Vagina (tissue), 2 donors: ENCODE measurements at places on chromosomes 16 and 17.

DNA sequence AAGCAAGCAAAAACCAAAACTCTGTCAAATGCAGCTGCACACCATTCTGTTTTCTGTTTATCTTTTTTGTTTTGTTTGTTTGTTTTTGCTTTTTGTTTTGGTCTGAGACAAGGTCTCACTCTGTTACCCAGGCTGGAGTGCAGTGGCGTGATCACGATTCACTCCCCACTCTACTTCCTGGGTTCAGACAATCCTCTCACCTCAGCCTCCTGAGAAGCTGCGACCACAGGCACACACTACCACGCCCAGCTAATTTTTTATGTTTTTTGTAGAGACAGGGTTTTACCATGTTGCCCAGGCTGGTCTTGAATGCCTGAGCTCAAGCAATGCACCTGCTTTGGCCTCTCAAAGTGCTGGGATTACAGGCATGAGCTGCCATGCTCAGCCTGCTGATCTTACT is 19.3 kb upstream of the SLFN13 start:
- H3K4me1 ChIP-seq = no peaks in the 10 kb centered on the region
- no peak overlapping the region for H3K27ac ChIP-seq
- H3K27me3 ChIP-seq = no peaks in the 10 kb centered on the region
- no peak for DNase-seq
- no peaks in the 10 kb centered on the region for H3K36me3 ChIP-seq
- H3K4me3 ChIP-seq = no peak overlapping the region

DNA sequence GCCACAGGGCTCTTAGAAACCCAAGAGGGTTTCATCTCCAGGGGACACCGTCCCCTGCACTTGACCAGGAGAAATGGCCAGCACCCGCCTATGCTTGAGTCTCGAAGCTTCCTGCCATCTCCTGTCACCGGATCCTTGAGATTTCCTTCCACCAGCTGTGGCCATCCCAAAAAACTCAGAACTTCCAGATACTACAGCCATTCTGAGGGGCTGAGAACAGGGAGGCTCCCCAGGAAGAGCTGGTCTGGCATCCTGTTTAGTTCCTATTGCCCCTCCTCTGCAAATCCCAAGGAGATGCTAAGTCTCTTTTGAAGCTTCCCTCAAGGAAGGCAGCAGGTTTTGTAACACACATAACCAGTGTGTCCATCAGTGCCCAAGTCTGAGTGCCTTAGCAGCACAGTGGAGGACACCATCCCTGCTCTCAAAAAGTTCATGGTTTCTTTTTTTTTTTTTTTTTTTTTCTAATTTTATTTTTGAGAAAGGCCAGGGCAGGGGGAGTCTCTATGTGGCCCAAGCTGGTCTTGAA is 2.0 kb downstream of the UBALD2 start:
- no peaks in the 10 kb centered on the region for H3K27me3 ChIP-seq
- DNase-seq = no peak
- H3K4me1 ChIP-seq = peaks cover 76% of the 10 kb centered on the region
- no peak overlapping the region for H3K4me3 ChIP-seq

GRCh38 chr17:17952691-17953090 is 19.5 kb downstream of the TOM1L2 start:
- DNase-seq = no peak
- H3K36me3 ChIP-seq = peaks cover 8% of the 10 kb centered on the region
- no peaks in the 10 kb centered on the region for H3K27me3 ChIP-seq
- H3K4me1 ChIP-seq = peaks cover 58% of the 10 kb centered on the region
- H3K4me3 ChIP-seq = no peak overlapping the region
- no peak overlapping the region for H3K27ac ChIP-seq

- H3K36me3 ChIP-seq = no peaks in the 10 kb centered on the region
- no peak overlapping the region for H3K4me3 ChIP-seq
- DNase-seq = no peak
- H3K4me1 ChIP-seq = peaks cover 38% of the 10 kb centered on the region
- no peak overlapping the region for H3K27ac ChIP-seq
Observed at GRCh38 chr17:75380315-75380714, 25.2 kb downstream of the GRB2 start.

DNA sequence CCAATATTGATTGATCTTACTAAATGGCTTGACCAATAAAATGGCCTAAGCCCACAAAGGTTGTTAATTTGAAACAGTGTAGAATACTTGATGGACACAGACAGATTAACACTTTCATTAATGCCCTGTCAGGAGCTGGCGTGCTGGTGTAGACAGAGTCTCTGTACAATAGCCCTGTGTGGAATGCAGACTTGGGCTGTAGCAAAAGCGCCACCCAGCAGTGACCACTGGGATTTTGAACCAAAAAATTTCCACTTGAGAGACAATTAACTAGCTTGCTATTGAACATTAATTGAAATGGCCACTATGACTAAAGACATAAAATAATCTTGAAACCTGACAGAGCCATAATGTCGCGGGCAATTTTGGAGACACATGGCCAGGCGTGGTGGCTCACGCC is 19.7 kb upstream of the GUCY2D start:
- H3K27me3 ChIP-seq = no peaks in the 10 kb centered on the region
- no peak overlapping the region for H3K27ac ChIP-seq
- H3K4me1 ChIP-seq = no peaks in the 10 kb centered on the region
- H3K4me3 ChIP-seq = no peak overlapping the region
- H3K36me3 ChIP-seq = no peaks in the 10 kb centered on the region
- DNase-seq = no peak

GRCh38 chr17:57342963-57343589 is 86.8 kb downstream of the MSI2 start:
- H3K4me3 ChIP-seq = no peak overlapping the region
- no peaks in the 10 kb centered on the region for H3K4me1 ChIP-seq
- no peaks in the 10 kb centered on the region for H3K27me3 ChIP-seq
- H3K27ac ChIP-seq = no peak overlapping the region
- no peaks in the 10 kb centered on the region for H3K36me3 ChIP-seq

GRCh38 chr17:42608305-42609181 is 631 bp downstream of the RETREG3 start:
- H3K36me3 ChIP-seq = peaks cover 16% of the 10 kb centered on the region
- H3K27me3 ChIP-seq = no peaks in the 10 kb centered on the region
- DNase-seq = no peak
- peak overlapping the region; percentile 77 for H3K4me3 ChIP-seq
- H3K27ac ChIP-seq = peak overlapping the region; percentile 96

DNA sequence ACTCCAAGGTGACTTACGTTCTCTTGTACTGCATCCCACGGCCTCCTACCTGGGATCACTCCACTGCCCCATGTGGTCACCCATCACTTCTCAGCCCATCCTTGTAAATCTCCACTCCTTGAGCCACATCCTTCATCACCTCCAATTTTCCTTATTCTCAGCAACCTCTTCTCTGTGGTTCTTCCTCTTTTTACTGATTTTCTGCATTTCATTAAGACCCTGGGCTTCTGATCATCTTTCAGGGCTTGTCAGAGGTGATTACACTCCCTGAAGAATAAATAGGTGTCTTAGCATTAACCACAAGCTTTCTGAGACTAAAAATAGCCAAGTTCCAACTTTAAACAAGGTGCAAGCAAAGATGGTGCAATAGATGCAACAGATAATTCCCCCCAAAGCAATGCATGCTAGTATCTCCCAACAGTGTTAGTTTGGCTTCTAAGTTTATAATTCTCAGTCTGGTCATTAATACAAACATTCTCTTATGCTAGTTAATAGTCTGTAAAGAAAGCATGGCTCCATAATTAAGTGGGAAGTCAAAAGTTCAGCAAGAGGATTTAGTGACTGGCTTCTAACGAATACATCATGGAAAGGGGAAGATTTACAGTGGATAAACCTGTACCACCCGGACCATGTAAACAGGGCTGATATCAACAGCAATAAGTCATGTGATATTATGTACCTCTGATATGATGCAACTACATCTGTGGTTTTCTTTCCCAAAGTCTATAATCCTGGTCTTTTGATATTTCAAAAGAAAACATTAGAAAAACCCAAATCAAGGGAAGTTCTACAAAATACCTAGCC is 47.4 kb upstream of the FOXJ1 start:
- no peaks in the 10 kb centered on the region for H3K4me1 ChIP-seq
- H3K27ac ChIP-seq = no peak overlapping the region
- DNase-seq = no peak
- H3K4me3 ChIP-seq = no peak overlapping the region
- no peaks in the 10 kb centered on the region for H3K36me3 ChIP-seq
- no peaks in the 10 kb centered on the region for H3K27me3 ChIP-seq

DNA sequence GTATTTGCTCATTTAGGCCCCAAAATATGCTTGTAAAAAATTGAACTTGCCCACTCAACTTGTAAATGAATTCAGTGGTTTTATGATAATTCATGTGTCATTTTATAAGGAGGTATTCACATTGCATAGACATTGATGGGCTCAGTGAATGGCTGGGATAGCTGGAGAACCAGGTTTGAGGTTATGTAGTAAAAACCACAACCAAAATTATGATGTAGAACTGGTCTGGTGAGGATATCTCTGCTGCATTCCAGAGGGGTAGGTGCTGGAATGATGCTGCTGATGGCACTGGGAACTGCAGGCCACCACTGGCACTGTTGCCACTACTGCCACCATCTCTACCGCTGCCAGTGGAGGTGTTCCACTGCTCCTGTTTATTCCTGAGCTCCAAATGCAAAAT is 21.5 kb upstream of the RABEP1 start:
- no peak overlapping the region for H3K27ac ChIP-seq
- no peaks in the 10 kb centered on the region for H3K36me3 ChIP-seq
- no peak overlapping the region for H3K4me3 ChIP-seq
- no peaks in the 10 kb centered on the region for H3K27me3 ChIP-seq
- DNase-seq = no peak

DNA sequence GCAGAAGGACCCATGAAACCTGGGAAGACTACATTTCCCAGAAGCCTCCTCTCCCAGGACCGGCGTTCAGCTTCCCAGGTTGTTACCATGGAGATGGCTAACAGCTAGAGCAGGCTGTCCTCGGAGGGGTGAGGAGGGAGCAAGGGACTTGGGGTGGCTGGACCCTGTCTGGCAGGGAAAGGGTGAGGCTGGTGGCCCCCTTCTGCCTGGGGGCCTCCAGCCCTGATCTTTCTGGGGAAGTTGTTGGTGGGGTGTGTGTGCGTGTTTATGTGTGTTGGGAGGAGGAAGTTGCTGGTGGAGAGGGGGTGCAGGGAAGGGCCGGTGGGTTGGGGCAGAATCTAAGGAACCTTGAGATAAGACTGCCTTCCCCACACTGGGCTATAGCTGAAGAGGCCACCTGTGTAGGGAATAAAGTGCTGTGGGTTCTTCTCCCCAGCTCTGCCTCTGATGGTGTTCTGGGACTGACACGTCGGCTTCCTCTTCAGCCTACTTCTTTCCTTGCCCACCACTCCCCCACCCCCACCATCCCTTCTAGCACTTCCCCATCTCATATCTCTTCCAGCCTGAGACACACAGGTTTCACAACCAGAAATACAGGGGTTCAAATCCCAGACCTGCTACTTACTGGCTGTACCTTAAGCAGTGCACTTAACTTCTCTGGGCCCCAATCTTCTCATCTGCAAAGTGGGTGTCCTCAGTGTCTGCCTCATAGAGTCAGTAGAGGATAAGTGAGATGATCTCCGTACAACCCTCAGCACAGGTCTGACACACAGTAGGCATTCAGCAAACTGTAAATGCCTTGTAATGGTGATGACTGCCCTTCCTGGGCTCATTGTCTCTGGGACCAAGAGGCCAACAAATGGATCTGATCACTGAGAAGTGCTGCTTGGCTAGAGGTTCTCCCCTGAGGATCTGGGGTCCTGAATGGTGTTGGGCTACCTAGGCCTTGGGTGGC is at the start of gene DRC7:
Gene DRC7 (plus strand): TSS at position 82 of the 955 bp plus-strand sequence. CDS start 3,144 bp downstream, outside the sequence.
- no peaks in the 10 kb centered on the region for H3K27me3 ChIP-seq
- H3K4me3 ChIP-seq = no peak within 1 kb of the TSS
- no peak for DNase-seq
- H3K36me3 ChIP-seq = no peaks in the 10 kb centered on the region
- H3K27ac ChIP-seq = no peak within 1 kb of the TSS
- no peaks in the 10 kb centered on the region for H3K4me1 ChIP-seq

GRCh38 chr16:80462917-80463316 is 77.9 kb upstream of the DYNLRB2 start:
- H3K27me3 ChIP-seq = no peaks in the 10 kb centered on the region
- DNase-seq = no peak
- no peak overlapping the region for H3K27ac ChIP-seq
- H3K4me3 ChIP-seq = no peak overlapping the region

GRCh38 chr17:21277332-21277731 is 7.2 kb upstream of the MAP2K3 start:
- H3K36me3 ChIP-seq = no peaks in the 10 kb centered on the region
- peaks cover 46% of the 10 kb centered on the region for H3K4me1 ChIP-seq
- no peak overlapping the region for H3K4me3 ChIP-seq
- DNase-seq = no peak

GRCh38 chr17:21172846-21173245 is 41.1 kb downstream of the TMEM11 start:
- DNase-seq = no peak
- H3K27ac ChIP-seq = no peak overlapping the region
- peaks cover 6% of the 10 kb centered on the region for H3K4me1 ChIP-seq

DNA sequence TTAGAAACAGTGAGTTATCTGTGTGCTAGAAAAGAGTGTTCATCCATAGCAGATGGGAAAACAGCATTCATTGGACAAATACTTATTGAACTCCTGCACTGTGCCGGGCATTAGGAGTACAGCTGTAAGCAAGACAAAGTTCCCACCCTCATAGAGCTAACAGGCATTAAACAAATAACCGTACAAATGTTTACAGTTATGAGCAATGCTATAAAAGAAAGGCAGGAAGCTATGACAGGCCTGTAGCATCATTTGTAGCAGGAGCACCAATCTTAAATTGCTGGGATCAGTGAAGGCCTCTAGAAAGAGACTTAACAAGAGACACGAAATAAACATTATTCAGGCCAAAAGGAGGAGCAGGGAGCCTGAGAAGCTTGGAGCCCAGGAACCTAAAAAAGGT is 15.6 kb downstream of the SDR42E1 start:
- no peaks in the 10 kb centered on the region for H3K27me3 ChIP-seq
- H3K36me3 ChIP-seq = no peaks in the 10 kb centered on the region
- H3K4me3 ChIP-seq = no peak overlapping the region
- H3K27ac ChIP-seq = no peak overlapping the region
- peaks cover 17% of the 10 kb centered on the region for H3K4me1 ChIP-seq
- no peak for DNase-seq

- no peak for DNase-seq
- no peaks in the 10 kb centered on the region for H3K27me3 ChIP-seq
- peaks cover 19% of the 10 kb centered on the region for H3K4me1 ChIP-seq
- H3K27ac ChIP-seq = no peak overlapping the region
Observed at GRCh38 chr17:4515501-4515900, 16.8 kb downstream of the SPNS2 start.

GRCh38 chr17:32621612-32622312 is 135.0 kb downstream of the CDK5R1 start:
- no peaks in the 10 kb centered on the region for H3K27me3 ChIP-seq
- H3K27ac ChIP-seq = no peak overlapping the region
- no peak overlapping the region for H3K4me3 ChIP-seq
- H3K4me1 ChIP-seq = no peaks in the 10 kb centered on the region
- H3K36me3 ChIP-seq = no peaks in the 10 kb centered on the region

GRCh38 chr16:19479302-19479721 is 42.6 kb downstream of the GDE1 start:
- H3K4me1 ChIP-seq = no peaks in the 10 kb centered on the region
- no peak overlapping the region for H3K27ac ChIP-seq
- DNase-seq = no peak
- no peaks in the 10 kb centered on the region for H3K36me3 ChIP-seq
- no peaks in the 10 kb centered on the region for H3K27me3 ChIP-seq
